Stomach (tissue), 19 donors: ENCODE measurements at places on chromosomes 3 and 15.

DNA sequence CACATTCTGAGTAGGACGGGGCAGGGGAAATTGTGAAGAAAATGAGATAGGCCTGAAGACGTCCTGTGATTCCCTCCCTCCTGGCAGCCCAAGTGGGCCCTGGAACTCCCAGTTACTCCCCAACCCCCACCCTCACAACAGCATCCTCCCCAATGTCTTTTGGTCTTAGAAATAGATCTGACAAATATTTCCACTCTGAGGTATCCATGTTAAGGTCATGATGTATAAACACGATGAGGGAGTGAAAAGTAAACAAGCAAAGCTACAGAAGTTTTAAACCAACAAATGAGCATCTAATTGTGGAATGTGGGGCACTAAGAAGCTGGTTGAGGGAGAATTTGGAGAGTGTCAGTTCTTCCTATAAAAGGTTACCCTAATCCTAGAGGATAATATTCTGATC lies 103.7 kb upstream of the AADACL2 start:
- DNase-seq = no peak

DNA sequence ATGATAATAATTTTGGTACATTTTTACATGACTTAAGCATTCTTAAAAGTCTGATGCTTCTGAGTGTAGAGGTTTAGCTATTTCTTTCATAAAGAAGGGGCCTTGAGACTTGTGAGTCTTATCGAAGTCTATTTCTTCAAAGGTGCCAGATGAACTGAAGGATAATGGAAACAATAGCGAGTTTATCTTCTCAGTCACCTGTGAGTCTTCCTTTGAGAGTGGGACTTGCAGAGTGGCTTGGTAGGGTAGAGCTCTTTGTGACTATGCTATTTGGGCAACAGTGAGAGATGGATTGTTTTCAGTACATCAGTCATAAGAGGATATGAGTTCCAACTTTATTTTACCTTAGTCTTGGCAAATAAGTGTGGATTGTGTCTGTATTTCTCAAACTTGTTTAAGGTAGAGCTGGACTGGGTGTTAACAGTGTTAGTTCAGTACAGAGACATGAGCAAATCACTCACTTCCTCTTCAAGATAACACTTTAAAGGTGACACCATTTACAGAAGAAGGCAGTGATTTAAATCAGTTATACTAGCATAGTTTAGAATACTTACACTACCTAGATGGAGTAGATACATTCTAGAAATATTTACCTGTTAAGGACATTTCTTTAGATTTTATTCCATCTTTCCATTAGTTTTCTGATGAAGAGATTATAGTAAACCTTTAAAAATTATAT lies 3.2 kb downstream of the AKAP13 start:
- no peak for DNase-seq

- peak; percentile 39 for DNase-seq
Observed at GRCh38 chr15:99731336-99732123, 1.7 kb downstream of the LYSMD4 start.

GRCh38 chr3:64888165-64888564 lies 200.4 kb upstream of the ADAMTS9 start:
- no peak for DNase-seq

GRCh38 chr3:186609247-186609868 lies 3.5 kb upstream of the AHSG start:
- no peak for DNase-seq

GRCh38 chr3:194354315-194354714 lies 3.2 kb upstream of the CPN2 start:
- no peak for DNase-seq

DNA sequence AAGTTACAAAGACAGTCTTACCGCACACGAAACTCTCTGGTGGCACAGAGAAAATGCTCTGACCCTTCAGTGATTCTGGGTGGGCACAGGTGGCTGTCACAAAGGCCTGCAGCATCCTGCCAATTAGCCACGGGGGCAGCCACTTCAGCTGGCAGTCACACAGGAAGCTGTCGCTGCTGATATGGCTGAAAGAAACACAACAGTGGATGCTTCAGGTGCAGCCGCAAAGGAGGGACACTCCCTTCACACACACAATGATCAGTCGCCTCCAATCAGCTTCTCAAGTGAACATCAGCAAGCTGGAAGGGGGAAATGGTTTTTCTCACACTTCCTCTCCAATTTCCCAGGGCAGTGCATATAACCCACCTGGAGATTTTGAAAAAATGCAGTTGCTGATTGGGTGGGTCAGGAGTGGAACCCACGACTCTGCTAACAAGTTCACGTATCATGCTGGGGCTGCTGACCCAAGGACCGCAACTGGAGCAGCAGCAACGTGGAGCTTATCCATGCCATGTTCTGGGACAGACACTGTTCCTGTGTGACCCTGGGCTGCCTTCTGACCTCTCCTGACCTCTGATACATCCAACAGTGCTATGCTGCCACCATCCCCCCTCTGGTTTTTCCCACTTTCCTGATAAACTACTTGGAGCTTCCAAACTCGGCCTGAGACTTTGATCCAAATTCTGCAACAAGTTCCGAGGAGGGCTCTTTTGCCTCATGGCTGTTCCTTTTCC lies 106.6 kb downstream of the LRIG1 start:
- DNase-seq = no peak

DNA sequence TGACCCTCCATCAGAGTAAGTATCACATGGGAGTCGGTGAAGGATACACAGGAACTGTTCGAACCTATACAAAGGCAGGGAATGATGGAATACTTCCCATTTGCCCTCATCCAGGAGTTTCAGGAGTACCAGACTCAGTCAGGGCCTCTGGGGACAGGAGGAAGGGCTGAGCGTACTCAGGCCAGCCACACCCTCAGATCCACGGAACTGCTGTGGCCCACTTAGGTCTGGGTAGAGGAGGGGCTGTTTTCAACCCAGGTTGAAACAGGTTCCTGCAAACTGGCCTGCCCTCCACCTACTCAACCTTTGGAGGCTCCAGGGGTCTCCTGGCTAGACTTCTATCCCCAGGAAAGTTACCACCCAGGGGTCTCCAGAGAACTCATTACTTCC lies 6.7 kb upstream of the IGDCC3 start:
- DNase-seq = no peak

DNA sequence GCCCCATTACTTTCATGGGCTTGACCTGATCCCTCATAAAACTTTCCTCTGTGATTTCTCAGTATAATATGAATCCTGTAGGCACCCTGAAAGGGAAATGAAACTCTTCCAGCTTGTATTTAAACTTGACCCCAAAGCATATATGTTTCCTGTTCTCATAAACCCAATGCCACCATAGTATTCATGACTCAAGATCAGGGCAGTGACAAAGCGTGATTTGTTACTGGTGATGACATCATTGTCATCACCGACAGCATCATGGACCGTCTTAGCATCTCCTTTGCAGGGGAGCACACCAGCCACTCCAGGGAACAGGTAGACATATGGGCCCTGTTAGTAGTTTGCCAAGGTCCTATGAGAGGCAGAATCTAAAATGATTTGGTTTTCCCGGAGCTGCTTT lies 741.2 kb downstream of the NR2F2 start:
- no peak for DNase-seq

DNA sequence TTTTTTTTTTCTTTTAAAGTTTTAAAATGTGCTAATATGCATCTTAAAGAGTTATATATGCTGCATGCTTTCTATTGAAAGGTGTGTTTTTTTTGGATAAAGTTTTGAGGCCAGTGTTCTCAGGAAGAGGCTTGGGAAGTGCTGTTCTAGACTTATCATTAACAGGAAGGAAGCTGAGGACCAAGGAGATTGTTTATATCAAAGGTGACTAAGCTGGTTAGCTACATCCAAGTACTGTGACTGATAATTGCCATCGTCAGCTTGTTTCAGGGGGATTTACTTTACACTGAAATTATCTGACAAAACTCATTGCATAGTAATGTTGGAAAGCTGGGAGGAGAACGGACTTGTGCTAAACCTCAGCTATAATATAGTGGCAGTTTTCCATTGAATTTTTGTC lies 36.3 kb upstream of the UTS2B start:
- DNase-seq = no peak

DNA sequence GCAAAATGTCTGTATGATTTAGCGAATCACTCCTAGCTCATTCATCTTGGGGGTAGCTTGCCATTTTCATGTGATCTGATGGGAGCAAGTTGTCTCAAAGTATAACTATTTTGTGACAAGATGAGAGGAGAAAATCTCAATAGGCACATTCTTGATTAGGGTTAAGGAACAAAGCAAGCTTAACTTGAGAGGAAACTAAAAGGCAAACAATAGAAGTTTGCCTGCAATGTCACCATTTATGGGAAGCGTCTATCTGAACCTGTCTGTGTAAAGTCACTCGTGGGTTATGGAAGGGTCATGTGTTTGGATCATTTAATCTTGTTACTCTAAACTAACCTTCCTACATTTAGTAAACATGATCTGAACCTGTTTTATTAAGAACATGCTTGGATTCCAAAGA lies 232.5 kb downstream of the CDIN1 start:
- DNase-seq = no peak

- no peak for DNase-seq
Observed at GRCh38 chr15:58178668-58179067, 40.5 kb downstream of the AQP9 start.

DNA sequence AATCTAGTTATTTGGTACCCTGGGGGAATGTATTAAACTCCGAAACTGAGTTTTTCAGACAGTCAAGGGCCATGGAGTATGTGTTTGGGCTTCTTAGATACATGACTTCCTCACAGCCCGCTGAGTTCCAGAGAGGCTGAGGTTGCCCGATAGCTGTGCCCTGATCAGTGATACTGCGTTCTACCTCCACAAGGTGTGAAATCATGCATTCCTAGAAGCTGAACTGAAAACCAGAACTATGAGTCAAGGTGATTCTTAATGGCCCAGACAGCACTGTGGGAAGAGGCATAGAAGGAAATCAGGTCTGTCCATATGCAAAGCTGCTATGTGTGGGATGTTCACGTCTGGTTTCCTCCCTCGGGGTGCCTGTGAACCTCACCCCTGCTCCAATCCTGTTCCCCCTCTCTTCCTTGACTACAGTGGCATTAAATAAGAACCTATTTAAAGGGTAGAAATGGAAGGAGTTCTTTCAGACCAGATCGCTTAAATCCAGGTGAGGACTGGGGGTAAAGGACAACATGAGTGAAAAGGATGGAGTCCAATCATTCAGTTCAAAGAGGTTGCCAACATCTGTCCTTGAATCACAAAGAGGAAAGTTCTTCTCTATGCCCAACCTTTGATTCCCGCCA lies 74.3 kb downstream of the MYO1E start:
- no peak for DNase-seq

GRCh38 chr3:15896500-15896899 lies 98.7 kb upstream of the ANKRD28 start:
- DNase-seq = no peak

GRCh38 chr15:43901495-43901894 lies 74.7 kb downstream of the WDR76 start:
- DNase-seq = no peak
